ENCODE measurements at places on chromosomes 6 and 20.

- no peak for DNase-seq
Observed at GRCh38 chr6:53496797-53497375, 48.0 kb downstream of the GCLC start.

DNA sequence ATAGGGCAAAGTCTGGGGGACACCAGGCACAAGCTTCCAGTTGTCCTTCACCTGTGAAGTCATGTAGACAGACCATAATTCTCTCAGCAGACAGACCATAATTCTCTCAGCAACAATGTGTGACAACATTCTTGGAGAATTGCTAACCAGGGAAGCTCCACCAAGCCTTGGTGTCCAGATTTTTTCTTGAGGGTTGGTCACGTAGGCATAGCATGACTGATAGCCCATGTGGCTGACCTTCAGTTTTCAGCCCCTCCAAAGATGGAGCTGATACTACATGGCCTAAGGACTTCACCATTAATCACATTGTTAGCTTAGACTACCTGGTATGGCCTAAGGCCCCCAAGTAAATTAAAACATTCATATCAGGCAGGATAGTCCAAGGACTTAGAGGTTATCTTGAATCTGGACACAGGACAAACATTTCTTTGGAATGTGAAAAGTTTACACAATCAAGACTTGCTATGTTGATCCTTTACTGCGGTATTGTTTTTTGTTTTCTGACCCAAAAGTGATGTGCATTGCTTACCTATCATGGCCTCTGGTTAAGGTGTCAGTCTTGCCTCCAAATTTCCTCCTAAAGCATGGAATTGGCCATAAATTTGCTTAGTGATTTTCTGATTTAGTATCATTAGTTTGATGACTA is 76.9 kb downstream of the CEP57L1 start:
- no peak for DNase-seq

DNA sequence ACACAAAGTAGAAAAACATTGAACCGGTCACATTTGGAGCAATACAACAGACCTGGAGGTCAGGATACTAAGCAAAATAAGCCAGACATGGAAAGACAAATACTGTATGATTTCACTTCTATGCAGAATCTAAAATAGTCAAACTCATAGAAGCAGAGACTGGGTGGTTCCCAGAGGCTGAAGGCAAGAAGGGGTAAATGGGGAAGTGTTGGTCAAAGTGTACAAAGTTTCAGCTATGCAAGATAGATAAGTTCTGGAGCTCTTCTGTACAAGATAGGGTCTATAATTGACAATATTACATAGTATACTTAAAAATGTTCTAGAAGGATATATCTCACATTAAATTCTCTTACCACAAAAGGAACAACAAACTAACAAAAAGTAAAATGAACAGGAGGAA is 70.3 kb downstream of the TMEM244 start:
- DNase-seq = no peak

DNA sequence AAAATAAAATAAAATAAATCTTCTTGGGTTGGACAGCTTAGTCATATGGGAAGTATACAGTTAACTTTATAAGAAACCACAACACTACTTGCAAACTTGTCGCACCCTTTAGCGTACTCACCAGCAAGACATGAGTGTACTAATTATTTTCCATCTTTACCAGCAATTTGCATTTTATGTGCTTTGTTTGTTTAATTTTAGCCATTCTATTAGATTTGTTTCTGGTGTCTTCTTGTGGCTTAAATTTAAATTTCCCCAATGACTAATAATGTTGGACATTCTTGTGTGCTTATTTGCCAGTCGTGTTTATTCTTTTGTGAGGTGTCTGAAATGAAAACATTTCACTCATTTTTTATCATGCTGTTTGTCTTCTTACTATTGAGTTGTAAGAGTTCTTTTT is 1172.2 kb upstream of the CITED2 start:
- no peak for DNase-seq

DNA sequence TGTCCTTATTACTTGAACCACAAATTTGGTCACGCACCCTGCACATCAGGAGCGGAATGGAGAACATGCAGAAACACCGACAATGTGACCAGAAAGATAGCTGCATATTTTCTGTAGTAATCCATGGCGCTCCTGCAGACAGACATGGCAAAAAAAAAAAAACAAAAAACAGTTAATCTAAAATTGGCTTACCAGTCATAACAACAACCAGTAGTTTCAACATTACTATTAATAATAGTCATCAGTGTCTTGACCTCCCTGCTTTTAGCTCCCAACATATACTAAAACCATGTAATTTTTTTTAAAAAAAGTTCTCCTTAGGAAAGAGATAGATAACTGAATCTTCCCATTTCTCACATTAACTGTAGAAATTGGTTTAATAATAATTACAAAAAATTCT is 6.8 kb downstream of the CGA start:
- no peak for DNase-seq

- DNase-seq = no peak
Observed at GRCh38 chr20:1706079-1706478, 48.5 kb upstream of the SIRPG start.

DNA sequence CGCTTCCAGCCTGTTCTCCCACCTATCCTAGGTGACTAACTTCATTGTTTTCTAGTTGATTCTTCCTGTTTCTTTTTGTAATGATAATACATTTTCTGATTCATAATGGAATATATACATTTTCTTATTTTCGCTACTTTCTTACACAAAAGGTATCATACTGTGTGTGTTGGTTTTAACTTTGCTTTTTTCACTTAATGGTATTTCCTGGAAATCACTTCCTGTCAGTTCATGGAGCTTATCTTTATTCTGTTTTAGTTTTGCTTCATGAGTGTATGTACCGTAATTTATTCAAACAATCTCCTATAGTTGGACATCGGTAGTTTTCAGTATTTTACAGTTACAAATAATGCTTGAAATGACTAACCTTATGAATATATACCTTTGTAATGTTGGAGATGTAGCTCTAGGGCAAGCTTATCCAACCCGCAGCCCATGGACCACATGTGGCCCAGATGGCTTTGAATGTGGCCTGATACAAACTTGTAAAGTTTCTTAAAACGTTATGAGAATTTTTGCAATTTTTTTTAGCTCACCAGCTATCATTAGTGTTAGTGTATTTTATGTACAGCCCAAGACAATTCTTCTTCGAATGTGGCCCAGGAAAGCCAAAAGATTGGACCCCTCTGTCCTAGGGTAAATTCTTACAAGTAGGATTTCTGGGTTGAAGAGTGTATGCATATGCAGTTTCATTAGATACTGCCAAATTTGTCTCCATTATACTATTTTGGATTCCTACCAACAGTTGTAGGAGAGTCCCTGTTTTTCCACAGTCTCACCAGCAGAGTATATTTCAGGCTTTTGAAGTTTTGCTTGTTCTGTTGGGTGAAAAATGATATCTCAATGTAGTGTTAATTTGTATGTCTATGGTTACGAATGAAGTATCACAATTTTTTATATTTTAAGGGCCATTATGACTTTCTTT is 16.7 kb downstream of the TRMT11 start:
- DNase-seq = no peak

GRCh38 chr6:91276315-91276714 is 689.4 kb upstream of the MAP3K7 start:
- DNase-seq = peak; percentile 16

GRCh38 chr20:54212871-54213270 is 5.0 kb downstream of the PFDN4 start:
- DNase-seq = no peak

GRCh38 chr6:149316108-149316727 is 1.3 kb upstream of the TAB2 start:
- no peak for DNase-seq

DNA sequence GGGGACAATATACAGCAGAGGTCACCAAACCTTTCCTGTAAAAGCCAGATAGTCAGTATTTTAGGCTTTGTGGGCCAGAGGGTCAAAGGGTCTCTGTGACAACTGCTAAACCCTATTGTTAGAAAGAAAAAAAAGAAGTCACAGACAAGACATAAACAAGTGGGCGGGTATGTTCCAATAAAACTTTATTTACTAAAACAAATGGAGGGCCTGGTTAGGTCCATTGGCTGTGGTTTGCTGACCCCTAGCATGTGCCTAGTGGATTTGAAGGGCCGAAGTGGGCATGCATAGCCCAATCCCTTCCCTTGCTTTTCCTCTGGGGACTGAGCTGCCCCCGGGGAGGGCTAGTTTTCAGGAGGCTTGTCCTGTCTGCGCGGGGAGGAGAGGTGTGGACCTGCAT is 78.9 kb downstream of the SULF2 start:
- no peak for DNase-seq

DNA sequence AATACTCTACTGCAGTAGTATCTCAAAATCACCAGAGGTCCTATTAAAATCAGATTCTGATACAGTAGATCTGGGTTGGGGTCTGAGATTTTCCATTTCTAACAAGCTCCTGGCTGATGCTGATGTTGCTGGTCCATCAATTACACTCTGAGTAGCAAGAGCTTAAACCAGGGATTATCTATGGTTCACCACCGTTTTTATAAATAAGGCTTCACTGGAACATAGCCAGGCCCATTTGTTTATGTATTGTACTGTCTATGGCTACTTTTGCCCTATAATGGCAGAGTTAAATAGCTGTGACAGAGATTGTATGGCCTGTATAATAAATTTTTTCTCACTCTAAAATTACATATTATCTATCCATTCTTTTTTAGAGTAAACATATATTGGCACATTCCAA is 53.0 kb downstream of the NUDT3 start:
- DNase-seq = no peak

DNA sequence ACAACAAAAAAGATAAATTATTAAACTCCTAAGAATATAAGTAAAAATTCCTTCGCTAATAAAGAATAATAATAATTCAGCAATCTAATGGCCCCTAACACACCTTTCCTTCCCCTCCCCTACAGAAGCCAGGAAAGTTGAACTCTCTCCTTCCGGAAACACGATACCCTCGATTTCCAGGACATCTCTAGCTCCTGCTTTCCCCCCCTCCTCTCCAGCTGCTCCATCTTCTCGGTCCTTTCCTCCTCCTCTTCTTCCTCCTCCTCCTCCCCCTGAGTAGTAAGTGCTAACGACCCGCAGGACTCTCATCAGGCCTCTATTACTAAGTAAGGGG is 603 bp downstream of the TASP1 start:
- peak; percentile 76 for DNase-seq

- DNase-seq = no peak
Observed at GRCh38 chr6:46017726-46018125, 2.1 kb upstream of the CLIC5 start.

DNA sequence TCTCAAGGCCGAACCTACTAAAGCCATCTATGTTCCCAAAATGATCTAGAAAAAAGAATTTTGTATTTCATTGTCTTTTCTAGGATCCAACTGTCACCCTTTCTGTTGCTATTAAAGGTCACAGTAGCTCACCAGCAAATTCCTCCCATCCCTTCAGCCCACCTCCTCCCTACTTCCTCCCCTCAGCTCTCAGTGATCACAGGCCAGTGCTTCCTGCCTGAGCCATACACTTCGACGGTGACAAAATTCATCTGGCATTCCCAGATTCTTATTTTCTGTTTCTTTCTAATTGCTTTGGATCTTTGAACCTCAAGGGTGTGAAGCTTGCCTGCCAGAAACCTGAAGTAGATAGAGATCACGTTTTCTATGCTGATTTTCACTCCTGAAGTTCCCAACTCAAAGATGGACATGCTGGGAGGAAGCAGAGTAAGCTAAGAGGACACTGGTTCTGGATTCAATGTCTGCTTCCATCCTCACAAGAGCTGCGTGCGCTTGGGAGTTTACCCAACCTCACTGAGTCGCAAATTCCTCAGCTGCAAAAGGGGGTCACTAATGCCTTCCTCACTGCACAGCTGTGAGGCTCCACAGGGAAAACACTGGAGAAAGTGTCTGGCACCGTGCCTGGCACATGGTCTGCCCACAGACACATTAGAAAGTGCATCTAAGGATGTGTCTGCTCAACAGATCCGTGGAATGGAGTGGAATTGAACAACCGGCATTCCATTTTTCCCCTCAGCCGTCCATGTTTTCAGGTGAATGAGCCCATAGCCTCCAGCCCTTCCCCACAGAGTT is 34.5 kb downstream of the MDGA1 start:
- DNase-seq = no peak

GRCh38 chr20:61728786-61729770 is 336.6 kb downstream of the TAF4 start:
- no peak for DNase-seq

- DNase-seq = no peak
Observed at GRCh38 chr20:40958598-40958997, 70.0 kb upstream of the TOP1 start.

GRCh38 chr6:107563694-107564588 is 74.0 kb downstream of the SOBP start:
- DNase-seq = no peak

GRCh38 chr20:15656124-15656523 is 917.1 kb downstream of the KIF16B start:
- no peak for DNase-seq

DNA sequence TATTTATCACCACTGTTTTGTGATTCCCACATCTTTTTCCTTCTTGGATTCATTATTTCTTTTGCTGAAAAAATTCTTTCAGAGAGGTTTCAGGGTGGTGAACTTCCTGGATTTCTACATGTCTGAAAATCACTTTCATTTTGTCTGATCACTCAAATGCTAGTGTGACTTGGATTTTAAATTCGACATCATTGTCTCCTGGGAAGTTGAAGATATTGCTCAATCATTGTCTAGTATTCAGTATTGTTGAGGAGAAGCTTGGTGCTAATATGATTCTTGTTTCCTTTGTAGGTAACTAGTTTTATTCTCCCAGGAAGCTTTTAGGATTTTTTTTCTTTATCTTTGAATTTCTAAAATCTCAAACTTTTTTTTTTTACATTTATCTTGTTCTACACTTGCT is 45.0 kb downstream of the DNAH8 start:
- no peak for DNase-seq

- no peak for DNase-seq
Observed at GRCh38 chr6:34929241-34929978, 40.4 kb downstream of the ANKS1A start.

DNA sequence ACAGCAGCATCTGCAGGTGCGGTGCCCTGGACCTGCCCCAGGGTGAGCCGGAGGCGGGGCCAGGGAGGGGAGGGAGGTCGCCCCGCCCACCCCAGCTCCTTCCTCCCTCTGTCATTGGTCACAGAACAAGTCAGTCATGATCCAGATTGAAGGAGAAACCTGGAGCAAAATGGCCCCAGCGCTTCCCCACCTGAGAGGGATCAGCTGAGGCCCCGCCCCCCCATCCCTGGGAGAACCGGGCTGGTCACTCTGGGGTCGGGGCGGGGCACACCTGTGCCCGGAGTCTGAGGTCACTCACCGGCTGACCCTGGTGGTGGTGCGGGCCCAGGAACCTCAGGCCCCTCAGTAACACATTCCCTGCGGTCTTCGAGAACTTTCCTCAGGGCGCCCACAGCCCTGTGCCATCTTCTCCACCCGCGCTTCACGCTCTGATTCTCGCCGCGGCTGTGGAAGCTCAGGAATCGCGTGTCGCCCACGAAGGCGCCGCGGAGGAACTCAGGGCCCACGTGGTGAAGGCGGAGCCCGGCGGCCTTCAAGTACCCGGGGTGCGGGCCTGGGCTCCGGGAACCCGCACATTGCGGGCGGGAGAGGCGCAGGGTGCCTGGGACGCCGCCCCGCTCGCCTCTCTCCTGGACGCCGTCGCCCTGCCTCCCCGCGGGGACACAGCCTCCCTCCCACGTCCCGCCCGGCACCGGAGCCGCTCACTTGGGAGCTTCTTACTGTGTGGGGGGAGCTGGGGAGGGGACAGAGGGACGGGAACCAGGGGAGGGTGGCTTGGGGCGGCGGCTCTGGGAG is 36.4 kb upstream of the HLA-C start:
- DNase-seq = no peak

GRCh38 chr6:151452750-151453427 is 963 bp upstream of the RMND1 start:
- no peak for DNase-seq

- no peak for DNase-seq
Observed at GRCh38 chr6:20916086-20916485, 381.8 kb downstream of the CDKAL1 start.

- no peak for DNase-seq
Observed at GRCh38 chr20:21237956-21238799, 65.0 kb upstream of the XRN2 start.
